ENCODE measurements at places on chromosomes 1 and 21.

DNA sequence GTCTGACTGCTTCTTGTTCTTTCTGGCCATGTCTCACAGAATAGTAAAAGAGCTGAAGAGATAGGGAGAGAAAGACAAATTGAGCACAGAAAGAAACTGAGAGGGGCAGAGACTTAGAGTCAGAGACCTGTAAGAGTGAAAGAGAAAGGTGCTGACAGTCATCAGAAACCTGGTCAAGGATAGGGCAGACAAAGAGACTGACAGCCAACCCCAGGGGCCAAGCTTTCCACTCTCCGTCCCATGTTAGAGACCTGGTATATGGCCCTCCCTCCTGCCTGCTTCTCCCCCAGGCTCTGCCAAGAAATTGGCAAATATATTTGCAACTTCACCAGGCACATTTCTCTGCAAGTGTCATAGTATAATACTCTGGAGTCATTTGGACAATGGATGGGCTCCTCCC is 64.6 kb downstream of the RHBG start:
- no peak for DNase-seq

- DNase-seq, result no peak
Observed at GRCh38 chr1:46937270-46937669, 4.0 kb downstream of the CYP4A11 start.

DNA sequence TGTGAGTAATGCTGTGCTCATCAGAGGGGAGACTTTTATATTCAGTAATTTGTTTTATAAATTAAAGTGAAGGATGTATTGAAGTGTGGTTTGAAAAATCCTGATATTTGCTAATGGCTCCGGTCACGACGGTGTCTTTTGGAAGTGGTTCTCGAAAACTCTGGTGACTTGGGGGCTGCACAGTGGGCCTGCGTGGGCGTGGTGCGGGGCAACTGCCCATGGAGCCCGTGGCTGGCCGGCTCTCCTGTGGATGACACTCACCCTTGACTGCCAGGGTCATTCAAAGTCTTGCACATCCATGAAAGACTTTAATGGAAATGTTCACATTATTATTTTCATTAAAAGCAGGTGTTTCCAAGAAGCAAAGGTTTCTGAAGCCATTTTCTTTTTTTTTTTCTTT is 7.7 kb downstream of the FAAP20 start:
- no peak for DNase-seq

DNA sequence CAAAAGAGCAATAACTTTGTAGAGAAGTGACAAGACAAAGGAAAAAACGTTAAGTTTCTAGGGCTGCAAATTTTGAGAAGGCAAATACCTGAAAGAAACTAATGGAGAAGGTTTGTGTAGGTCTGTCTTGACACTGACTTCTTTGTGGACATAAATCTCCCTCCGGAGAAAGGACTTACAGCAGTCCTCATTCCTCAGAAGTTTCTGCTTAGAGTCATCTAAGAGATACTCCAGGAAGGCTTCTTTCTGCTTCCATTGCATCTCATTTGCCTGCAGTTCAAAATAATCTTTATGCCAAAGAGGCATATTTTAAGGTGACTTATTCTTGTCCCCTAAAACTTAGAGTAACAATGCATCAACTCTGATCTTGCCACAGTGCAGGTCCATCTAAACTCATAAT is 4.4 kb upstream of the C4BPB start:
- DNase-seq, result no peak

DNA sequence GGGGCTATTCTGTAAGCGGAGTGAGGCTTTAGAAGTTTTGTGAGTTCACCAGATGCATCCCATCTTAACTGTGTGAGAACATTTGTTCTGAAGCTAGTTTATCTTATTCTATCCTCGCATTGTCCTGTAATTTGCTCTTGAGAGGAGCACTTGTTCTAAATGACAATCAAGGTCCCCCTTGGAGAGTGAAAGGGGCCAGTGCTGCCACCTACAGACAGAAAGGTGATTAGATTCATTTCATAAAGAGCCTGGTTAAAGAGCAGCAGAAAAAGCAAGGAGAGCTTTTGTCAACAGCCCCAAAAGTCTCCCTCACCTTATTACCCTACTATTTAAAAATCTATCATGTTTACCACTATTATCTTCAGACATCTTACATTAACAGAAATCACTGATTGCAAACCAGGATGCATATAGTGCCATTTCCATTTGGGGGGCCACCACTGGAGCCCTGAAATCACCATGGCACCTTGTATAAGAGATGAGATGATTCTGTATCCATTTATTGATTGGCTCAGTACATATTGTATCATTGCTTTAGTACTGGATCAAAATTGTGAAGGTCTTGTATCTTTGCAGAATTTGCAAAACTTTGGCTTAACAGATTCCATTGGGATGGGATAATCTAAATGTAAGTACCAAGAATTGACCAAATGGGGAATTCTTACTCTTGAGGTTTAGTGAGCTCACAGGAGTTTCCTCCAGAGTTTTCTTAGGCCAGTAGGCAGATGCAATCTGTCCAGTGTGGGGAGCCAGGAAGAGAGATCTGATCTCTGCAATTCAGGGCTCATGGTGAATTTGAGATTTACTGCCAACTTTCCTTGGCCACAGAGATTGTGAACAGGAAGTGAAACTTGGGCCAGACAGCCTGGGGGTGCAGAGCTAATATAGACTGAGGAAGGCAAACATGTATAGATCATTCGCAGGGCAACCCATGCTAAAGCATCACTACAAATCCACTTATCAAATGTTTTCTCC is 64.3 kb upstream of the TRABD2B start:
- no peak for DNase-seq

- DNase-seq, result no peak
Observed at GRCh38 chr1:25628741-25629421, 12.3 kb downstream of the MAN1C1 start.

DNA sequence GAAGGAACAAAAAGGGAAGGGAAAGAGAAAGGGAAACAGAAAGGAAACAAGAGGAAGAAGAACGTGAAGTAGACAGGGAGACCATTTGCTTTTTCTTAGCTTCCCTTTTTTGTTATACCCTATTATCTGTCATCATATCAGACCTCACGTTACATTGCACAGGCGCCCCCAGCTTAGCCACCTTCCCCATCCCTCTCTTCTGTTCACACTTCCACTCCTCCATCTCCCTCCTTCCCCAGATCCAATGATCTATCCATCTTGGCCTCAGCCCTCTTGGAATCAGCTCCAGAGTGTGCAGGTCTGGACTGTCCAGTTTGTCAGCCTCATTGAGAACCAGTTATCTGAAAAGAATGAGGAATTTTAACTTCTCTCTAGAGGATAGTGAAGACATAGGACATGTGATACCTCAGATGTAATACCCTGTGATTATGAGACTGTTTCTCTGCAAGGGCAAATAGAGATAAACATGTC is 101.1 kb upstream of the ERRFI1 start:
- DNase-seq, result no peak

DNA sequence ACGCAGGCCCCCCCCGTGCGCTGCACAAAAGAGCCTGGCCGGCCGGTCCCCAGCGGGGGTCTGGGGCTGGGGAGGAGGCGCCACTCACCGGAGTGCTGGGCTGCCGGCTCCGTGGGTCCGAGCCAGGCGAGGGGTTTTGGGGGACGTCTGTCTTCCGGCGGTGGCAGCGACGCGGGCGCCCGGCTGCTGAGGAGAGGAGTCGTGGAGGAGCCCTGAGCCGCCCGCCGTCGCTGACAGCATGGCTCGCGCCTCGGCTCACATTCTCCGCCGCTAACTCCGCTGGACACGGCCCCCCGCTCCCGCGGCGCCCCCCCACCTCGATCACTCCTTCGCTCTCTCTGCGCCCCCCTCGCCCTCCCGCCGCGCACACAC is 649 bp downstream of the AHDC1 start:
- no peak for DNase-seq

- no peak for DNase-seq
Observed at GRCh38 chr1:175976865-175977642, 230.0 kb downstream of the COP1 start.

DNA sequence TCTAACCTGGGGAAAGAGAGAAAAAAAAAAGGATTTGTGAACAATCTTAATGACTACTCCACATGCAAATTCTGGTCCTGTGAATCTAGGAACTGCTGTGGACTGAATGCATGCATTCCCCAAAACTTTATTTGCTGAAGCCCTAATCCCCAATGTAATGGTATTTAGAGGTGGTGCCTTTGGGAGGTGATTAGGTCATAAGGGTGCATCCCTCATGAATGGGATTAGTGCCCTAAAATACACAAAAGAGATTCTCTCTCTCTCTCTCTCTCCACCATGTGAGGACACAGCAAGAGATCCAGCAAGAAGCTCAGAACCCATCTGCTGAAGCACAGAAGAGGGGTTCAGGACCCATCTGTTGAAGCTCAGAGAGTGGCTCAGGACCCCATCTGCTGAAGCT is 26.2 kb upstream of the KIRREL1 start:
- DNase-seq, result no peak

GRCh38 chr1:82152356-82153271 is 351.9 kb downstream of the ADGRL2 start:
- DNase-seq, result no peak

- no peak for DNase-seq
Observed at GRCh38 chr1:154006136-154006535, 15.6 kb downstream of the RPS27 start.

DNA sequence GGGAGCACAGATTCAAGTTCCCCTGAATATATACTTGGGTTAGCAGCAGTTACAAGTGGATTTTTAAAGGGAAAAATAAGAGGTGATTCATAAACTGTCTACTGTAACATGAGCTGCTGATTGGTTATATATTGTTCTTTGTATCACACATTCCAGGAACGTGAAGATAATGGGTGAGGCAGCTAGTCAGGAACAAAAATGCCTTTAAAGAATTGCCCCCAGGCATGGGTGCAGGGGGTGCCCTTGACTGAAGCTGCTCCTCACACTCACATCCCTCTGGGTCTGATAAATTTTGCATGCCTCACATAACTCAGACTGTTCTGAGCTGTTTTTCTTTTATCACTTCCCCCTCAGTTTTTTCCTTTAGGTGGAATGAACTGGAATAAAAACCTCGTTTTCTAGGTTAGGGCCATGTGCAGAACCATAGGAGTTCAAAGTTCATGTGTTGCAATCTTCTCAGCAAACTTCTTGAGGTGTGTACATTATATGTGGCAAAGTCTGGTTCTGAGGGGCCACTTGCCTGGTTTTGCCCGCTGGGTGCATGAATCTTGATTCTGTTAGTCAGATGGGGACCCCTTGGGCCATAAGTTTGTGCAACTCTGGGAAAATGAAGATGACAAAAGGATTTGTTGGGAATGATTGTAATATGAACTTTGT is 21.1 kb downstream of the TBX19 start:
- no peak for DNase-seq

DNA sequence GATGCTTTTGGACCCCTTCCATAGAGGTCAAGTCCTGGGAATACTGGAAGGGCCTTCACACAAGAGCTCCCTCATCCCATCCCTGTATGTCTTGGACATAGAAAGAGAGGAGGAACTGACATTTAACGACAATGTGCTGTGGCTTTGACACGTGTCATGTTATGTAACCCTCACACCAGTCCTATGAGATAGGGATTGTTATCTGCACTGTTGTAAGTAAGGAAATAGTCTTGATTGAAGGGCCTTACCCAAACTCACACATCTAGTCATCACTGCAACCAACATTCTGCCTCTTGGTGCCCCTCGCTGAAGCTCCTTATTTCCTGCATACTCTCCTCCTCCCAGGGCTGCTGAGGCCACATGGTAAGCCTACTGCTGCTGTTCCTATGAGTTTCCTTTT is 63.7 kb upstream of the ANGPTL1 start:
- DNase-seq, result no peak

DNA sequence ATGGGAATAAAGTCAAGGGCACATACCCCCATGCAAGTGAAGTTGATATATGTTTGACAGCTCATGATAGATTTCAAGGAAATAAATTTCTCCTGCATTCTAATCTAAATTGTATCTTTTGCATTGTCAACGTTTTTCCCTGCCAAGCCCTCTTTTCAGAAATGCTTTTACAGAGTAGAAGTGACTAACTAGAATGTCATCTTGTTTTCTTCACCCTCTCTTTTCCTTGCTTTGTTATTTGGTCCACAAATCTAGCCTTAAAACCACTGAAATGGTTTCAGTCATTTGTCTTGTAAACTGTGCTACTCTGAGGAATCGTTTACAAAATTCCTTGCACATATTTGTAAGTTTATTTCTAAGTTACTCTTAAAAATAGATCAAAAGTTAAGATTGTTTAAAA is 600.8 kb upstream of the CXADR start:
- no peak for DNase-seq

DNA sequence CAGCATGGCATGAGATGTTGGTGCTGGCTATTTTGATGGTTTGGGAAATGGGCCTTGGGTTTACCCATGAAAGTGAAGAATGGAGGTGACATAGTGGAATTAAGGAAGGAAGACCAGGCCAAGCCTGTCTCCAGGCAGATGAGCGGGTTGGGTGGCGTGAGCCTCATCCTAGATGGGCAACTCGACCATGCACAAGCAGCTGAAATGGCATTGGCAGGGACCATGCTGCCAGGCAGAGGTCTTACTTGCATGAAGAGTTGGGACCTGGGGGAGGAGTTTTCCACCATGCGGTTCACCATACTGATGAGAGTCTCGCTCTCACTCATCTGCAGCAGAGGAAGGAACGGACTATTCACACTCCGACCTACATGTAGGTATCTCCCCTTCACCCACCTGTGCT is 37.5 kb upstream of the GOLT1A start:
- DNase-seq, result no peak

- no peak for DNase-seq
Observed at GRCh38 chr1:215188302-215188950, 105.9 kb downstream of the KCNK2 start.

GRCh38 chr1:61081686-61082310 is 563 bp upstream of the NFIA start:
- no peak for DNase-seq

DNA sequence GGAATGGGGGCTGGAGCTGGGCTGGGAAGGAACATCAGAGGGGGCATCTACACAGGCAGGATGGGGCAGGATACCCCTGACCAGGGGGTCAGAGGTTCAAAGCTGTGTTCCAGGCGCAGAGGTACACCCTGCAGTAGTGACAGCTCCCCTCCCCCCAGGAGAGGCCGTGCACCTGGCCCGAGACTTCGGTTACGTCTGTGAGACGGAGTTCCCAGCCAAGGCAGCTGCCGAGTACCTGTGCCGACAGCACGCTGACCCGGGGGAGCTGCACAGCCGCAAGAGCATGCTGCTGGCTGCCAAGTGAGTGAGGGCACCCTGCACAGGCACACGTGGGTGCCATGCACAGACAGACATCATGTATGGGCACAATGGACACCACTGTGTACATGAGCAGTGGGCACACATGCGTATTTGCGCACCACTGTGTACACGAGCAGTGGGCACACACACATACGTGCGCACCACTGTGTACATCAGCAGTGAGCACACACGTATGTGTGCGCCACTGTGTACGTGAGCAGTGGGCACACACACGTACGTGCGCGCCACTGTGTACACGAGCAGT is 17.4 kb downstream of the TFAP2E start:
- DNase-seq, result no peak

GRCh38 chr1:33117440-33118085 is 36.6 kb downstream of the AZIN2 start:
- DNase-seq, result no peak

- no peak for DNase-seq
Observed at GRCh38 chr21:38249256-38249655, 7.5 kb upstream of the KCNJ15 start.

- DNase-seq, result peak; percentile 34
Observed at GRCh38 chr1:93446837-93447451, 974 bp upstream of the FNBP1L start.

GRCh38 chr1:32759997-32760623 is 57.0 kb downstream of the YARS1 start:
- DNase-seq, result no peak

GRCh38 chr1:150874455-150875196 is 1.8 kb downstream of the ARNT start:
- DNase-seq, result no peak

GRCh38 chr1:226433341-226433720 is 25.4 kb upstream of the PARP1 start:
- DNase-seq, result no peak
